Right ventricle myocardium superior (tissue), 1 donor: ENCODE measurements at places on chromosomes 11 and 22. TPM values are rescaled to one million over a fixed set of nuclear protein-coding genes. Genes with fewer than 3 reads are reported as not detected.
A peak's percentile ranks its signal among the peaks of the same experiment; 100 is the strongest.

DNA sequence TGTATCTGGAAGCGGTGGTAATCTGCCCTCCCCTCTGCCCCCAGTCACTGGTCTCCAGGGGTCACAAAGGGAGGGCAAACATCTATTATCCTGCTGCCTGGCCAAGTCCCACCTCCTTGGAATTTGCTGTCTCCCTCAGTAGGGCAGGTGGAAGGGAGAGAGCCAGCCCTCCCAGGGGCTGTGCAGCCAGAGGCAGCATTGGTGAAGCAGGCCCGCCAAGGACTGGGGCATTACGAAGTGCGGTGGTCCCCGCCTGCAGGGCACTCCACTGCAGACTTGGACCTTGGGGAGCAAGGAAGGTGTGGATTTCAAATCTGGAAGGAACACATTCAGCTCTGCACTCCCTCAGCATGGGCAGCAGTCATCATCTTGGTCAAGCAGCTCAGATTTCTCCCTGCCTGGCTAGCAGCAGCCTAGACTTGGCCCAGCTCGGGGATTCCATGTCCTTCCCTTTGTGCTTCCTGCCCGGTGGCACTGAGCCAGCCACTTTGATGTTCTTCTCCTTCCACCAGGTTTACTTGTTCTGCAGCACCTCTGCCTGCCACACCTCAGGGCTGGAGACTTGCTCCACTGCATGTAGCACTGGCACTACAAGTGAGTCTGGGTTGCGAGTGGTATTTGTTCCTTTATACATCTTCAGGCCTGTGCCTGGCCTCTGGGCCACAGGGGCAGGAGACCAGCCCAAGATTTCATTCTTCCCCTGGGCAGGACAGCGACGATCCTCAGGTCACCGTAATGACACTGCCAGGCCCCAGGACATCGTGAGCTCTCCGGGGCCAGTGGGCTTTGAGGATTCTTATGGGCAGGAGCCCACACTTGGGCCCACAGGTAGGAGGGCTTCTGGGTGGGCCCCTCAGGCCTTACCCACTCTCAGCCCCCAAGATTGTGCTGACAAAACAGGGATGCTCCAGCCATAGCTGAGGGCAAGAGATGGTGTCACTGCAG lies 7.4 kb downstream of the ZP1 start:
- no peak for DNase-seq

- no peak for DNase-seq
These were observed 16.5 kb downstream of the NCAM1 start for GRCh38 chr11:112977755-112978154.

DNA sequence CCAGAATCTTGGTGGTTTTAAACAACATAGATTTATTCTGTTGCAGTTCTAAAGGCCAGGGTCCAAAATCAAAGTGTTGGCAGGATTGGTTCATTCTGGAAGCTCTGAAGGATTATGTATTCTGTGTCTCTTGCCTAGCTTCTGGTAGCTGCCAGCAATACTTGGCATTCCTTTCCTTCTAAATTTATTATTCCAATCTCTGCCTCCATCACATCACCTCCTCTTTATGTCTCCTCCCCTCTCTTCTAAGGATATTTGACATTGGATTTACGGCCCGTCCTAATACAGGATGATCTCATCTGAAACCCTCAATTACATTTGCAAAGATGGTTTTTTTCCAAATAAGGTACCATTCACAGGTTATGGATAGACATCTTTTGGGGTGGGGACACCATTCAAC lies 186.5 kb downstream of the SBF2 start:
- no peak for DNase-seq

DNA sequence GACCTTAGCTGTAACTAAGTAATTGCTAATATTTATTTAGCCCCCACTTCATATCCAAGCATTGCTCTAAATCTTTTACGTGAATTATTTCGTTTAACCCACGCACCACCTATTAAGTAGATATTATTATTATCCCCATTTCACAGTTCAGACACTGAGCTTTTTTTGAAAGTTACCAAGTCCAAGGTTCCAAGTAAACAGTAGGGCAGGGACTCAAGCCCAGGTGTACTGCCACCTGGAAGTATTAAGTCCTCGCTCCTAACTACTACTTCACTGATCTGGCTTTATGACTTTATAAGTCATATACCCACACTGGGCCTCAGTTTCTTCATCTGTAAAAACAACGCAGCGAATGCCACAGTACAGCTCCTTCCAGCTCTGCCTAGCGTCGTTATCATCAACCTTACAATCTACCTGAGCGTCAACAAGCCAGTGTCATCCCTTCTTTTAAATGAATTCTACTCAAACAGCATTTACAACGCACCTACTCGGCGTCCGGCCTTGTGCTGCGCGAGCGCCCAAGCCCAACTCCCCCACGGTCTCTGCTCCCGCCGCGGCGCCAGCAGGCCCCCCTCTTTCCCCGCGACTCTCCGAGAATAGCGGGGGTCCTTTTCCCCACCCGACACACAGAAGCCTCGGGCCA lies 624 bp downstream of the TMEM41B start:
- DNase-seq, result no peak

GRCh38 chr11:12150831-12151382 lies 40.5 kb downstream of the MICAL2 start:
- no peak for DNase-seq

- no peak for DNase-seq
These were observed 43.7 kb upstream of the NUP160 start for GRCh38 chr11:47891886-47892285.

- peak; percentile 78 for DNase-seq
These were observed 2.9 kb downstream of the RPL3 start for GRCh38 chr22:39316440-39317083.

GRCh38 chr22:48391171-48391711 lies 1436.4 kb downstream of the BRD1 start:
- DNase-seq, result no peak

DNA sequence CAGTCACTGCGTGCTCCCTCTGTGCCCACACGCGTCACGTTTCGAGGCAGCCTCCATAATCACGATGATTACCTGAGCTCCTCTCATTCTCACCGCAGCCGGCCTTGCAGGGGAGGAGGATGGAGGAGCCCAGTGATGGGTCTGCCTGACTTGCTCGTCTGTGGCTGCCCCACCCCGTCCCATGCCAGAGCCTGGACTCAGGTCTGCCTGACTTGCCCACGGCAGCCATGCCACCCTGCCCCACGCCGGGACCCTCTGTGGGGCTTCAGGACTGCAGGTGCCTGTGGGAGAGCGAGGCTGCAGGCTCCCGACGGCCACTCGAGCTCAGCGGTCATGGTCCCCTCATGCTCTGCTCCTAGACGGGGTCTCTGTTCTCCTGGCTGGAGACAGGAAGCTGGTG lies 1025.1 kb downstream of the BRD1 start:
- DNase-seq, result no peak

GRCh38 chr11:120236169-120237107 lies 3.5 kb upstream of the POU2F3 start:
- DNase-seq, result no peak

DNA sequence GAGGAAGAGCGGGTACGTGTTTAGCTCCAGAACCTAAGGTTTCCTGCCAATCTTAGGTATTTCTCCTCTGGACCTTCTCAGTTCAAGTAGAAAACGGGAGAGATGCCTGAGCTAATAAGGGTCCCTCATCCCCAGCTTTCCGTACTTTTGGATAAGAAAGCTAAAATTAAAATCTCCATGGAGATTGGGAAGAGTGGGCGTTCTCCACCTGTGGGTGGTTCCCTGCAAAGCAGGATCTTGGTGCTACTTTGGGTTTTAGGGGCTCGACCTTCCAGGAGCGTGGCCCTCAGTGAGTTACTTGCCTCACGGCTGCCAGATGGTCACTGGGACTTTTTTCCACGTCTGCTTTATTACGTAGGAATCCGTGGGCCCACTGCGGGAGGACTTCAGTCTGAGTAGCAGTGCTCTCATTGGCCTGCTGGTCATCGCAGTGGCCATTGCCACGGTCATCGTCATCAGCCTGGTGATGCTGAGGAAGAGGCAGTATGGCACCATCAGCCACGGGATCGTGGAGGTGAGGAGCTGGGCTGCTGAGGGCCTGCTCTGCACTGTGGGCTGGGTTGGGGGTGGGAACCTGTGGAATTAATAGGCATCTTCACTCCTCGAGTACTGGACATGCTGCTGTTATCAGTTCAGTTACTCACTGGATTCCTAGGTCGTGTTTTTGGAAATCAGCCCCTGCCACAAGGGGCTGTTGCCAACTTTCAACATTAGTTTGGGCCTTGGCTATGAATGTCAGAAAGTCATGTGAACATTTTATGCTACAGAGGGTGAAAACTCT lies 17.8 kb upstream of the ST14 start:
- DNase-seq, result no peak

DNA sequence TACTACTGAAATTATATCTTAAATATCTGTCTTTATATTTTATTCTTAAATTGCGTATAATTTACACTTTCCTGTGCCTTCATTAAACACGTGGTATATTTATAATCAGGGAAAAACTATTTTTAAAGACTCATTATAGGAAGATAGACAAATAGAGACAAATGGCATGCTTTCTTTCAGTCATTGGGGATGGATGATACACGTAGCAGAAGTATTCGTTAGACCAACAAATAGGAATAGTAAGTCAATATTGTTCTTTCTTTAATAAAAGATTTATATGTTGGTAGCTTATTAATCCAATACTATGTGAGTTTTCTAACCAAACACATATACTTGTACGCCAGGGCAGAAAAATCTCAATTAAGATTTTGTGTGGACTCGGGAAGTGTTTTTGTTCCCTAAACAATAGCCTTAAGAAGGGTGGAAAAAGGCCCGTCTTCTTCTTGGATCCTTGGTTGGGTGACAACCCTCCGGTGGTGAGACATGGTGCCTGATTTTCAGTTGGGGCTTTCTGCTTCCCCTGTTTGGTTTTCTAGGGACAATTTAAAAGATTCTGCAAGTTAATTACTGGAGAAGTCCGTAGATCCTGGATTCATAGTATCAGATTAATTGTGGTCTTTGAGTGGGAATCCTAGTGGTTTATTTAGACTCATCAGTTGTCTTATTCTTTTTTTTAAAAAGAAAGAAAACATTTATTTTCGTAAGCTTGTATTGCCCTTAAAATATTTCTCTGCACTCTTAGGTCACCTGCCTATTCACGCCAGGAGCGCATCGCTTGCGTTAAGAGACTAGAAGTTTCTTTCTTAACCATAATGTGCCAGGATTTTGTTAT lies 83.5 kb upstream of the WNT7B start:
- DNase-seq, result no peak

GRCh38 chr22:30043161-30043560 lies 37.1 kb upstream of the HORMAD2 start:
- DNase-seq, result no peak

DNA sequence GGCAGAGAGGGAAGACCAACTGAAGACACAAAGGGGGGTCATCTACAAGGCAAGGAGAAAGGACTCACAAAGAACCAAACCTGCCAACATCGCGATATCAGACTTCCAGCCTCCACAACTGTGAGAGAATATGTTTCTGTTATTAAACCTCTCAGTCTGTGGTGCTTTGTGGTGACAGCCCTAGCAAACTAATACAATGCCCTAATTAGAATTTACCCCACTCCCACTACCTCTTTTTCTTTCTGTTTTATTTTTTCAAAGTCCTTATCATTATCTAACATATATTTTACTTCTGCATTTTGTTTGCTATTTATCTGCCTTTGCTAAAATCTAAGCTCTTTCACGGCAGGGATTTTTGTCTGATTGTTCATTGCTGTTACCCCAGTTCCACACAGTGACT lies 2.5 kb upstream of the OR52D1 start:
- DNase-seq, result no peak

- no peak for DNase-seq
These were observed 126.8 kb upstream of the RAG2 start for GRCh38 chr11:36724742-36725385.

GRCh38 chr22:27094633-27095308 lies 437.4 kb downstream of the MIAT start:
- DNase-seq, result peak; percentile 47

GRCh38 chr11:78022397-78023396 lies at the start of gene KCTD14:
KCTD14 (minus strand) TSS chr11:78023276; CDS start chr11:78023249, 27 bp downstream.
- DNase-seq, result peak; percentile 47

DNA sequence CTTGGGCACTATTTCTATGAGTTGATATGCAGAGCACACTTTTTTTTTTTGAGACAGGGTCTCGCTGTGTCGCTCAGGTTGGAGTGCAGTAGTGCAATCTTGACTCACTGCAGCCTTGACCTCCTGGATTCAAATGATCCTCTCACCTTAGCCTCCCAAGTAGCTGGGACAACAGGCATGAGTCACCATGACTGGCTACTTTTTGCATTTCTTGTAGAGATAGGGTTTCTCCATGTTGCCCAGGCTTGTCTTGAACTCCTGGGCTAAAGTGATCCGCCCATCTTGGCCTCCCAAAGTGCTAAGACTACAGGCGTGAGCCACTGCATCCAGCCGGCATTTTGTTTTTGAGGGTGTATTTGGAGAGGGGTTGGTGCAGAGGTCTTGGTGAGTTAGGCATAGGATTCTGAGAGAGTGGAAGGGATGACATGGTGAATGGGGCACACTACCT lies 29.9 kb upstream of the MTCH2 start:
- no peak for DNase-seq

DNA sequence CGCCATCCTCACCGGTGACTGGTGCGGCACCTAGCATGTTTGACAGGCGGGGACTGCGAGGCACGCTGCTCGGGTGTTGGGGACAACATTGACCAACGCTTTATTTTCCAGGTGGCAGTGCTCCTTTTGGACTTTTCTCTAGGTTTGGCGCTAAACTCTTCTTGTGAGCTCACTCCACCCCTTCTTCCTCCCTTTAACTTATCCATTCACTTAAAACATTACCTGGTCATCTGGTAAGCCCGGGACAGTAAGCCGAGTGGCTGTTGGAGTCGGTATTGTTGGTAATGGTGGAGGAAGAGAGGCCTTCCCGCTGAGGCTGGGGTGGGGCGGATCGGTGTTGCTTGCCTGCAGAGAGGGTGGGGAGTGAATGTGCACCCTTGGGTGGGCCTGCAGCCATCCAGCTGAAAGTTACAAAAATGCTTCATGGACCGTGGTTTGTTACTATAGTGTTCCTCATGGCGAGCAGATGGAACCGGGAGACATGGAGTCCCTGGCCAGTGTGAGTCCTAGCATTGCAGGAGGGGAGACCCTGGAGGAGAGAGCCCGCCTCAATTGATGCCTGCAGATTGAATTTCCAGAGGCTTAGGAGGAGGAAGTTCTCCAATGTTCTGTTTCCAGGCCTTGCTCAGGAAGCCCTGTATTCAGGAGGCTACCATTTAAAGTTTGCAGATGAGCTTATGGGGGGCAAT lies 1.1 kb downstream of the NEAT1 start:
- DNase-seq, result peak; percentile 49

GRCh38 chr11:134372961-134373360 lies 39.1 kb downstream of the B3GAT1 start:
- DNase-seq, result no peak

GRCh38 chr11:46294365-46295309 lies 17.2 kb downstream of the CREB3L1 start:
- DNase-seq, result no peak

Gene SLC22A8
- not detected for total RNA-seq

Gene ZDHHC13
- 5.6 TPM for total RNA-seq

Gene ACAD8
- 37.6 TPM for total RNA-seq

Gene HORMAD2
- not detected for total RNA-seq

Gene OR52I2
- not detected for total RNA-seq

Gene FAM180B
- not detected for total RNA-seq

Gene MMP13
- total RNA-seq, result not detected

Gene WT1
- 2.3 TPM for total RNA-seq

Gene YPEL4
- 0.54 TPM for total RNA-seq

Gene PLAAT5
- 4.0 TPM for total RNA-seq

Gene PATE4
- total RNA-seq, result not detected
